ENCODE measurements at places on chromosomes 2 and 18.

DNA sequence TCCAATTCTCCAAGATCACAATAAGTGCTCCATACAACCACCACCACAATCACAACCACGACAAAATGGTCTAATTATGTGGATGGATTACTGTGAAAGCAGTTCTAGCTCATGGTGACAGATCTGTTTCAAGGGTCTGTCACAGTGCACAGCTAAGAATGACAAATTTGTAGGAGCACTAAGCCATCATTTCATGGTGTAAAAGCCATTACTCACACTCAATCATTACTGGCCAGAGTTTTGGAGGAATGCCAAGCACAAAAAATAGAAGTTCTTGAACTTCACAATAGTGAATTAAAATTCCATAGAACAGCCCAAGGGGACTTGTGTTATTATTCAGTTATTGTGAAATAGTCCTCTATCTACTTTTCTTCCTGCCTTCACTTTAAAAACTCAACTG is 2.3 kb downstream of the CPS1 start:
- no peak for DNase-seq

GRCh38 chr18:61503688-61504087 is 170.5 kb downstream of the CDH20 start:
- DNase-seq: no peak

GRCh38 chr2:149743842-149744448 is 156.4 kb upstream of the MMADHC start:
- DNase-seq: no peak

DNA sequence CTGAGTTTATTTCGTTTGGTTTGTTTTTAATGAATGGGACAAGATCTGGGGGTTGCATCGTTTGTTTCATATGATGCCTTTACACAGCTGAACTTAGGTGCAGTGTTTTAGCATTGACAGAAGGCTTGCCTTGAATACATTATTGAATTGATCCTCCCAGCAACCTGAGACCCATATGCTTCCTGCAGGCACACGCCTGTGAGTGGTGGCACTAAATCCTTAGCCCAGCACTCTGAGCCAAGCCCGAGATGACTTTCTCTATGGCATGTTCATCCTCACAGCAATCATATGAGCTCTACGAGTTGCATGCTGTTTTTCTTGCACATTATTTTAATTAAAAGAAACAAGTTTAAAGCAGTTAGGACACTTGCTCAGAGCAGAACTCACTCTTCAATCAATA is 47.8 kb upstream of the AGAP1 start:
- no peak for DNase-seq

GRCh38 chr2:114442510-114442909 is at the start of gene DPP10:
Gene DPP10 (plus strand): TSS chr2:114442641.
- no peak for DNase-seq

GRCh38 chr2:128309280-128310093 is 9.2 kb downstream of the HS6ST1 start:
- DNase-seq: no peak

DNA sequence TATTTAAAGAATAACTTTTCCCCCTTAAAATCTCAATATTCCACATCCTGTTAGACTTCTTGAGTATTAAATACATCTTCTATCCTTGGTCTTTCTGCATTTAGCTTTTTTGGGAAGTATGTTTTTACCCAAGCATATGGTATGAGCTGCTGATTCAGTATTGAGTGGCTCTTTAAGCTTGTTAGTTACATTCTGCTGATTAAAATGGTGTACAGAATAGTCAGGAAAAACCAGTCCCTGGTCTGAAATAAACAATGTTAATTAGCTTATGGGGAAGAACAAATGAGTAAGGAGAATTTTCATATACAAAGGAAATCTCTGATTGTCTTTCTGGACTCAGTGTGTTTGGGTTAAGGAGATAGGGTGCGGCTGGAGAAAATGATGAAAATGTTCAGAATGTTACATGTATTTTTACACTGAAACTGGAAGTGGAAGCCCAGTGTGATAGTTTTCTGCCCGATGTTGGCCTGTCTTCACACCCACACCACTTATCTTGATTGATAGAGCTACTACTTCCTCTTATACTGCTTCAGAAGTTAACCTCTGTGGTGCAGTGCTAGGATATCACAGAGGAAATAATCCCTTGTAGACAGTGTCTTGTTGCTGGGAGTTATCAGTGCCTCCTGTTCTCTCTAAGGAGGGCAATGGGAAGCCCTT is 84.0 kb downstream of the MSH2 start:
- DNase-seq: no peak

- no peak for DNase-seq
These were observed 249.9 kb downstream of the PARD3B start for GRCh38 chr2:204795156-204795555.

DNA sequence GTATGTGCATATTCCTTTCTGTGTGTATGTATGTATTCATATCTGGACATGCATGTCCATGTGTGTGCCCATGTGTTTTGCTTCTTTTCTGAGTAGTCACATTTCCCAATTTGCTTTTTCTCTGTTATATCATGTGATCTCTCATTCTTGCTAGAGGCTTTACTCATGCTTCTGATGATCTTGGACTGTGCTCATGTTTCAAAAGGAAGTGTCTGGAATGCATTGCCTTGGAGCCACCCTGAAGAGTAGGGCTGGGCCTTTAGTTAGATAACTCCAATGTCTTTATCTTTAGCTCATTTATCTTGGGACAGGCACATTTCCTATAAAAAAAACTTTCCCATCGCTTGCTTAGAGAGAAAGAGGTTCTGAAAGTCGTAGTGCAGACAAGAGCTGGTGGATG is 859.2 kb downstream of the CNTNAP5 start:
- DNase-seq: no peak

DNA sequence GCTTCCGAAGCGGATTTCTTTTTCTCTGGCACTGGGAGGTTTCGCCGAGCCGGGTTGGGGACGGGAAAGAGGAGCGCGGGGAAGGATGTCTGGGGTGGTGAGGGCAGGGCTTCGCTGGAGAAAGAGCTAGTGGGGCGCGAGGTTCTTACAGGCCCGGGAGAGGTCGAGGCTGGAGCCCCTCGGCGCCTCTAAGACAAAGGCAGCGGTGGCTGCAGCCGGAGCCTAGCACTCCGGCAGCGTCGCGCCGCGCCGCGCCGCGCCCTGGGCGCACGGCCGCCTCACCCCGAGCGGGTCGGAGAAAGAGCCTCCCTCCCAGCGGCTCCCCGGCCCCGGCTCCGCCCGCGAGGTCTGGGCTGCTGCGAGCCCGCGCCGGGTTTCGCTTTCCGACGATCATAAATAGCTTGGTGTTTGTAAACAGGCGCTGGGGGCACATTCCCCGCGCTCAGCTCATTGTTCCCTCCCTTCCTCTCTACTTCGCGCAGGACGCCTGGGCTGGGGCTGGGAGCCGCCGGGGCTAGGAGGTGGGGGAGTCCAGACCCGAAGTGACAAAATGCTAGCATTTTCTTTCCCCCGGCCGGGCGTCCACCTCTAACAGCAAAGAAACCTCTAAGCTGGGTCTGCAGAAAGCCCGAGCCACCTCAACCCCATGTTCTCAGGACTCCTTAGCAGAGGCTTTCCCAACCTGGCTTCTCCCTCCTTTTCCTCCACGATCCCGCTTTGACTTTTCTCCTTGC is 813 bp upstream of the MEIS1 start:
- no peak for DNase-seq
